NCI-H1694 treated with DMSO at 0.1 percent for 48 hours (cell line): ENCODE measurements at places on chromosomes 6 and 20.

GRCh38 chr6:66376001-66376400 is 669.0 kb upstream of the EYS start:
- no peak for DNase-seq

GRCh38 chr6:129790785-129791184 is 70.3 kb downstream of the TMEM244 start:
- DNase-seq, result no peak

- no peak for DNase-seq
These were observed 50.0 kb downstream of the FOXF2 start for GRCh38 chr6:1439349-1439748.

DNA sequence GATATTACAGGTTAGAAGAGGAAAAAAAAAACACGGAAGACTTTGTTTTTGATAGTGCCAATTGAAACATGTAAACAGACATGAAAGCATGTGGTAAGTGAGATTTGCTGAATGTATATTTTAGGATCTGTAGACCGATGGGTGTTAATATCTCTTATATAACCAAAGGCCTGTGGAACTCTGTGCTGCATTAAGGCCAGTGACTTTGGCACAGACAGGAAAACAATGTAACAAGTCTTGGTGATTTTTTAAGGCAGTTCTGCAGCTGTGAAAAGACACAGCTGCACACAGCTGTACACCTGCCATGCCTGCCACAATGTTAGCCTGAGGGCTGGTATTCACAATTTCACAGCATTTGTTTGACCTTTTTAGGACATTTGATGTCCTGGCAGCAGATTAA is 6.1 kb downstream of the SOBP start:
- DNase-seq, result no peak

DNA sequence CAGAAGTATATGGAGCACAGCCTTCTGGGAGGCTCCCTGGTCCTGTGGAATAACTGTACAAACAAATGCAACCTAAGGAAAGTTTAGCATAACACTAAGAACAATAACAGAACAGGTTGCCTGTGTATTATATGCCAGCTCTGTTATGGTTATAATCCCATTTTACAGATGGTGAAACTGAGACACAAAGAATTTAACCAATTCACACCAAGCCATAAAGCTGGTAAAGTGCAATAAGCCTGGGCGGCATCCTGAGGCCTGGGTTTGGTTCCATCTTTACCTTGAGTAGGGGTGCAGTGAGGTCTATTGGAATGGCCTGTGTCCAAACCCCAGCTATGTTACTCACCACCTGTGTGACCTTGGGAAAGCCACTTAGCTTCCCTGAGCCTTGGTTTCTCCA is 14.7 kb upstream of the PACSIN1 start:
- DNase-seq, result no peak

- peak; percentile 4 for DNase-seq
These were observed 60.9 kb downstream of the BCAS4 start for GRCh38 chr20:50855498-50856474.

DNA sequence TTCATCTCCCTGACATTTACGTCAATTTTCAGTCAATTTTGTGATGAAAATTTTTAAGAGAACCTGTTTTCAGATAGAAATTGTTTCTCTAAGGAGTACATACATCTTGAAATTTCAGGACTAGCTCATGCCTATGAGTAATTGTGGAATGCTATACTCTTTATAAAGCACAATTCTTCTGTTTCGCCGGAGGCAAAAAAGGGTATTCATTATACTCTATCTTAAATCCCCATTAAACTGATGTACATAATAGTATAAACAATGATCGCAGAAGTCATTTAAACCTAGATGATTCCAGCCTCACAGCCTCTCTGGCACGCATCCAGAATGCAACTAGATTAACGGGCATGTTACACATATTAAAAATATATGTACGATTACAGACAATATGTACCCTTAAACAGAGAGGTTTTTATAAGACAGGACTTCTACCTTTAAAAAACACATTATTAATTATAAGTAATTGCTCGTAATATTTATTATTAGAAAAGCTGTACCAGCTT is 62.6 kb downstream of the NRSN1 start:
- DNase-seq, result no peak
